EL (cell line): ENCODE measurements at places on chromosomes 7 and 10.
A peak's percentile ranks its signal among the peaks of the same experiment; 100 is the strongest.

DNA sequence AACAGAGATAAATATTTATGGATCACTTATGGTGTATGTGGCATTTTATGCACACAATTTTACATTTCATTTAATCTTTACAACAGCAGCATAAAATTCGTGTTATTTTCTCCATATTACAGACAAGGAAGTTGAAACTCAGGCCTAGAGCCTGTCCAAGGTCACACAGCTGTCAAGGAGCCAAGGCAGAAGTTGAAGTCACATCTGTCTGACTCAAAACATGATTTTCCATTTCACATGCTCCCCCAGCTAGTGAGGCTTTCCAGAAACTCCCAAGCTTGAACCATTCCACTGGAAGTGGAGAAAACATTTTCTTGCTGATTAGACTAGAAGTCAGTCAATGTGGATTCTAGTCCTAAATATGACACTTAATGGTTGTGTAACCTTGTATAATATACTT lies 110.5 kb downstream of the HECTD2 start:
- no peak for DNase-seq

GRCh38 chr10:56346845-56347415 lies 14.1 kb downstream of the ZWINT start:
- DNase-seq = peak; percentile 14

DNA sequence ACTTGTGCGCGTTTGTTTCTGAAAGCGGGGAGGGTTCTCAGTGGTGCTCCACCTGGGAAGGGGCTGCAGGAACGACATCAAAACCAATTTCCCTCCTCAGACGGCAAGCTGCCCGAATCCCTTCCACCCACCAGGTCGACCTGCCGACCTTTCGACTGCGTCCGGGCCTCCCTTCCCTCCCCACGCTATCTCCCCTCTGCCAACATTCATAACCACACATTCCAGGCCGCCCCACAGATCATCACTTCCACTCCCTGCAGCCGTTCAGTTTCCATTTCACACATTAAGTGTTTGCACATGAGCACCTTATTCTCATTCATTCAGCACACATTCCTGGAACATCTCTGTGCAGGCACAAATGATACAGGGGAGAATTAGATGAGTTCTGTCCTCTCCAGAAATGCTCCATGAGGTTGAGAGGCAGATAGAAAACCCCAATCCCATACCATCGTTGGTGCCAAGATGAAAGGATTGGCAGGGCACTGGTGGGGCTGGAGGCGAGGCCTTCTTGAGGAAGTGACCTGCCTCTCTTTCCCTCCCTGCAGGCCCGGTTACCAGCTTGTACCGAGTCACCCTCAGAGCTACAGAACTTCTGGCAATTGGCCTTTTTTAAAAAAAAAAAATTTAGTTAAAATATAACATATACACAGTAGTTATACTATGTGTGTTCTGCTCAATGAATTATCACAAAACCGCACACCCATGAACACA lies 70.0 kb downstream of the MINDY4 start:
- no peak for DNase-seq

- DNase-seq = peak; percentile 4
Measured at GRCh38 chr10:45673074-45673648, 589 bp upstream of the ZFAND4 start.

DNA sequence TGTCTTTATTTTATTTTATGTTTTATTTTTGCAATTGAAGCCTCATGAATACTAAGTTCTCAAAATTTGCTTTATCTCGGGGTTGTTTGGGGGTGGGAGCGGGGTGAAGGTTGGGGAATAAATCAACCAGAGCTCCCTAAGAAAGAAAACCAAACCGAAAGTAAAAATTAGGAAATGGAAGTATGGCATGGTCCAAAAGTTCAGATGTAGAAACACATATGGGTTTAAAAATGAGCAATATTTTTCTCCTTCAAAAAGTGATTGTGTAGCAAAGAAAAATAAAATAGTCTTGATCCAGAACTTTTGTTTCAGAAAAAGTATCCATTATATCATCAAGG lies 177.4 kb upstream of the PLXDC2 start:
- DNase-seq = no peak

DNA sequence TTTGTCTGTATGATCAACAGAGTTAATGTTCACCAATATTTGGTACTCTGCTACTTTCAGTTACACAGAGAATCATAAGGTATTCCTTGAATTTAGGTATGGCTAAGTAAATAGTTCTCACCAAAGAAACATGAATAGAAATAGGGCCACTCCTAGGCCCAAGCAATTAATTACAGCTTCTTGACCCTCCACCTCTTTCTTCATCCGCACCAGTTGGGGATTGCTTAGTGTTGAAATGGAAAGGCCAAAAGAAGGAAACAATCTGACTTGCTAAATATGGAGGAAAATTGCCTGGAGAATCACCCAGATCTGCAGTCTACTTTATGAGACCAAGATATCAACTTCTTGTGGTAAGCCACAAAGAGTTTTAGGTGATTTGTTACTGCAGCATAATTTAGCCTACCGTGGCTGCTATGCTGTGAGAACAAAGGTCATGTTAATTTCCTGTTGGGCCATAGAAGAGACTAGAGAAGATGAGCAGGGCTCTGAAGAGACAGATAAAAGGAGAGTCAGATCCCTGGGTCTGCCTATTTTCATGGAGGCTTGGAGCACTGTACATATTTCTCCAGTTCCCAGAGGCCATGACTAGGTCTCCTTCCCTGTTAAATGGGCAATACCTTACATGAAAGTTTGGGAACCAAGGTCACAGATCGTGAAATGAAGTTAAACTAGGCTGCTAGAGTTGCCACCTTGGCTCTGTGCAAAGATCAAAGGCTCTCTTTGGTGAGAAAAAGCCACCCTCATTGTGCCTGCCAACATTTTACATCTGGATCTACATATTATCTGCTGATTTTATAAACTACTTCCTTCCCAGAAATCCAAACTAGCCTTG lies 93.3 kb upstream of the GDF10 start:
- DNase-seq = no peak

GRCh38 chr10:26483554-26483953 lies 45.4 kb downstream of the APBB1IP start:
- DNase-seq = peak; percentile 53

GRCh38 chr7:1742555-1743303 lies 72.7 kb downstream of the ELFN1 start:
- DNase-seq = no peak

GRCh38 chr10:23514321-23514720 lies 75.4 kb downstream of the OTUD1 start:
- DNase-seq = peak; percentile 47

- no peak for DNase-seq
Measured at GRCh38 chr7:67807826-67808225, 811.2 kb downstream of the TYW1 start.

GRCh38 chr10:132945894-132946255 lies 3.5 kb upstream of the CFAP46 start:
- no peak for DNase-seq

- no peak for DNase-seq
Measured at GRCh38 chr10:65622608-65623007, 1303.2 kb upstream of the LRRTM3 start.

- DNase-seq = peak; percentile 44
Measured at GRCh38 chr10:62058896-62059216, 157.4 kb downstream of the ARID5B start.

- no peak for DNase-seq
Measured at GRCh38 chr10:112735041-112735695, 214.9 kb upstream of the TCF7L2 start.

GRCh38 chr7:26480156-26480555 lies 188.5 kb downstream of the SNX10 start:
- no peak for DNase-seq

GRCh38 chr7:76314042-76314721 lies 11.7 kb downstream of the HSPB1 start:
- peak; percentile 90 for DNase-seq

DNA sequence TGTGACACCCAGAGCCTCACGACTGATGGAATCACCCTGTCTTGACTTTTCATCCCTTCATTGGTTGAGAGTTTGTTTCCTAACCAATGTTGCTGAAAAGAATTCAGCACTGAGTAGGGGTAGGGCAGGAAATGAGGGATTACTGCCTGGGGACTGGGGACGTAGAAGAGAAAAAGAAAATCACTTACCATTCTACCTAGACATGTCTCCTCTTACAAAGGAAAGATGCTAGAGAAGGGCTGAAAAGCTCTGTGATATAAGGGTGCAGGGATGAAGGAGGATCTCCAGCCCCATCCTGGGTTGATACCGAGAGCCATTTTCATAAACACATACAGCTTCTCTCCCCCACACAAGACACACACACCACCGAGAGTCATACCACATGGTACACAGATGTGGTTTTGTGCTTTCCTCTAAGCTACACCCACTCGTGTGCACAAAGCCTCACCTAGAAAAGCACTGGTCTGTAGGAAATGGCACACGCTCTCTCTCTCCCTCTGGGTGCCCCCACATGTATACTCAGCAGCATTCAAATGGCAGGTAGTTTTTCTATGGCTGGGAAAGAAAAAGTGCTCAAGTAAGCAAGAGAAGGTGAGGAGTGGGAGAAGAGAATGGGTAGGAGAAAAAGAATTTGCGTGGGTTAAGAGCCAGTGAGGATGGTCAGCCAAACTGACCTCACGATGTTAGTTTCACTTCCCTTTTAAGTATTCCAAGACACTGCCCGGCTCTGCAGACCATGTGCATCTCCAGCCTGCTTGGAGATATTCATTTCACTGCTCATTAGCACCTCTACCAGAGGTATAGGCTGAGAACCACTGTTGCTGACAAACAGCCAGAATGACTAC lies 85.8 kb downstream of the CALD1 start:
- peak; percentile 54 for DNase-seq

GRCh38 chr10:84739641-84740040 lies 411.3 kb downstream of the CCSER2 start:
- no peak for DNase-seq

GRCh38 chr7:155229548-155230168 lies 68.0 kb upstream of the INSIG1 start:
- no peak for DNase-seq

GRCh38 chr7:609365-609764 lies 89.7 kb upstream of the PDGFA start:
- DNase-seq = no peak

GRCh38 chr7:77338883-77339629 lies 77.1 kb downstream of the GSAP start:
- DNase-seq = no peak

- peak; percentile 39 for DNase-seq
Measured at GRCh38 chr7:157211690-157212089, 73.0 kb downstream of the UBE3C start.

- no peak for DNase-seq
Measured at GRCh38 chr7:139893999-139894398, 64.9 kb downstream of the TBXAS1 start.

DNA sequence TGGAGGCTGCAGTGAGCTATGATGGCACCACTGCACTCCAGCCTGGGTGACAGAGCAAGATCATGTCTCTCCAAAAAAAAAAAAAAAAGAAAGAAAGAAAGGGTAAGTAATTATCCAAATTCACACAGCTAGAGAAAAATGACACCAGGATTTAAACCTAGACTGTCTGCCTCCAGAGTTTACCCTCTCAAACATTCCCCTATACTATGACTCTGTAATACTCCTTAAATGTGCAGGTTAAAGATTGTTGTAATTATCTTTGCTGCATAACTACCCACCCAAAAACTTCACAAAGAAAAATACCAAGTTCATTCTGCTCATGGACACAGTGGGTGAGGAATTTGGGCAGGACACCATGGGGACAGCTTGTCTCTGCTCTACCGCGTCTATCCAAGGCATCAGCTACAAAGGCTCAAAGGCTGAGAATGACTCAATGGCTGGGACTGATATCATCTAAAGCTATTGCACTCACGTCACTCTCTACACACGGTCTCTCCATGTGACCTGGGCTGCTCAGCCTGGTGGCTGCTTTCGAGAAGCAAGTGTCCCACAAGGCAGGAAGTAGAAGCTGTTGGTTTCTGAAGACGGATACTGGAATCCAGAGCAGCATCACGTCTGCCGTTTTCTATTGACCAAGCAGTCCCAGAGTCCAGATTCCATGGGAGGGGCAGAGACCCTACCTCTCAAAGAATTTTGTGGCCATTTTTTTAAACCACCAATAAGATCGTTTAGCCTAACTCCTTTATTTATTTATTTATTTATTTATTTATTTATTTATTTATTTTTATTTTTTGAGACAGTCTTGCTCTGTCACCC lies 185.7 kb upstream of the AUTS2 start:
- no peak for DNase-seq

DNA sequence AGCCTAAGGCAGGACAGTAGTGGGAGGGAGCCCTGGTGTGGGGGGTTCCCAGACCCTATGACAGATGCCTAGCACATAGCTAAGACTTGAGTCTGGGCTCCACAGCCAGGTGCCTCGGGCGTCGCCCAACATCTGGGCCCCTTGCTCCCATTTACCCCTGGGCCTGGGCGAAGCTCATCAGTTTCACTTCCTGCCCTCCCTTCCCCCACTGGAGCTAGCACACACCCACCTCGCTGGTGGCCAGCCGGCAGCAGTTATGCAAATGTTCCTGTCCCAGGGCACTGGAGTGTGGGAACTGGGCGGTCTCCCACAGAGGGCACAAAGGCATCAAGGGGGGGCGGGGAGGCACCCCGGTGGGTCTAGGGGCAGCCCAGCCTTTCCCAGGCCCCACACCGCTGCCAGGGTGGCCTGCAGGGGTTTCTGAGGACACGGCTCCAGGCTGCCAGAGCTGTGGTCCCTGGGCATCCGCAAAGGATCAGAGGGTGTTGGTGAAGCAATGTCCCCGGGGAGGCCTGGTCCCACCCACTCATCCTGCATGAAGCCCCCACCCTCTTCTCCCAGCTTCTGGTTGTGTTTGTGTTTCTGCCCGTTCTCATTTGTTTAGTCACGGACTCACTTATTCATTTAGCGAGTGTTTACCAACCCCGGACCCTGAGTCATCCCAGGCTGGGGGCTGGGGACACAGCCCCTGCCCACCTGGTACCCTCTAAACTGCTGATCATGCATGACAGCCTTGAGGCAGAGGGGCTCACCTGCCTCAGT lies 20.4 kb downstream of the SH2B2 start:
- DNase-seq = peak; percentile 57

GRCh38 chr7:103501206-103501605 lies 55.2 kb upstream of the SLC26A5 start:
- no peak for DNase-seq

- DNase-seq = no peak
Measured at GRCh38 chr7:137120690-137121089, 222.8 kb downstream of the PTN start.

- DNase-seq = no peak
Measured at GRCh38 chr7:77235276-77235675, 35.7 kb upstream of the FGL2 start.

DNA sequence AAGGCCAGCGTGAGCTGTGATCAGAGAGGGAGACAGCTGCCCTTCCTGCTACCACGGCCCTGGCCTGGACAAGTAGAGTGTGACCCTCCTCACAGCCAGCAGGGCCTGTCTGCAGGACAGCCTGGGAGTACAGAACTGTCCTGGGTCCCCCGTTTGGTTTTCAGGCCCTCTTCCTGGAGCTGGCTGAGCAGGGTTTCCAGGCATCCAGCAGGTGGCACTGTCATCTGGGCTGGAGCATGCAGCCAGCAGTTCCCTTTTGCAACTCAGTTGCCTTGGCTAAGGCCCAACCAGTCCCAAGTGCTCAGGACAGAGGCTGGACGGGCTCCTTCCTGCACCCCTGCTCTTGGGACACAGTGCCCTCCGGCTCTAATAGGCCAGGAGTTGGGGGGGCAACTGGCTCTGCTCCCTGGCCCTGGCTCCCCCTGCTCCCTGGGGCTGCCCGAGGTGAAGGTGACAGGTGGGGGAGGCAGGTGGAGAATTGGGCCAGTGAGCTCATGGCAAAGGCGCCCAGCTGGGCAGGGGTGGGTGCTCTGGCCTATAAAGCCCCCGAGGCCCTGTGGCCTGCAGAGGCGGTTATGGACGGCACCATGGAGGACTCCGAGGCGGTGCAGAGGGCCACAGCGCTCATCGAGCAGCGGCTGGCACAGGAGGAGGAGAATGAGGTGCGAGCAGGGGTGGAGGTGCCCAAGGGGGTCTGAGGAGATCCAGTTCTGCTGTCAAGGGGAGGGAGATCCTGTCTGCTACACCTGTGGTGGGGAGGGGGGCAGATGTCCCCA lies at the start of gene ANKRD2:
Gene ANKRD2, plus strand, starts transcription at position 566 of the 776 bp plus-strand sequence. Its CDS starts 10 bp downstream, at position 576.
- DNase-seq = peak; percentile 82
